Frontal cortex (tissue), 4 donors: ENCODE measurements at places on chromosomes 6 and 20. TPM values are rescaled to one million over a fixed set of nuclear protein-coding genes. Genes with fewer than 3 reads are reported as not detected.

- no peak for DNase-seq
Measured at GRCh38 chr6:37679539-37680476, 17.9 kb downstream of the MDGA1 start.

DNA sequence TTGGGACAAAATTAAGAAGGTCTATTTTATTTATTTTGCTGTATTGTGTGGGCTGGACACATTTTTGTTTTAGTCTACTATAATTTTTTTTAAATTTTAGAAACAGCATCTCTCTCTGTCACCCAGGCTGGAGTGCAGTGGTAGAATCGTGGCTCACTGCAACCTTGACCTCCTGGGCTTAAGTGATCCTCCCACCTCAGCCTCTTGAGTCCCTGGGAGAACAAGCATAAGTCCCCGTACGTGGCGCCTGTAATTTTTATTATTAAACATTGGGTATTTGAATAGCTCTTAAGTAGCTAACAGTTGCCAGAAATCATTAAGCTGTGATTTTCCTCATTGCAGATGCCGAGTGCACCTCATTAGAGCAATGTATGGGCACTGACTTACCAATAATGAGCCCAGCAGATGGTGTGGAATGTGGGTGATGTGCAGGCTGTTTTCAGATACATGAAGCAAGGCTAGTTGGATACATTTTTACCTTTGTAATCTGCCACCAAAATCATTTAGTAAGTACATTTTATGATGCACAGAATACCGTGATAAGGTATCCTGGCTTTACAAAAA lies 10.3 kb upstream of the MAS1 start:
- no peak for DNase-seq

- no peak for DNase-seq
Measured at GRCh38 chr6:9732056-9732455, 682.8 kb downstream of the TFAP2A start.

DNA sequence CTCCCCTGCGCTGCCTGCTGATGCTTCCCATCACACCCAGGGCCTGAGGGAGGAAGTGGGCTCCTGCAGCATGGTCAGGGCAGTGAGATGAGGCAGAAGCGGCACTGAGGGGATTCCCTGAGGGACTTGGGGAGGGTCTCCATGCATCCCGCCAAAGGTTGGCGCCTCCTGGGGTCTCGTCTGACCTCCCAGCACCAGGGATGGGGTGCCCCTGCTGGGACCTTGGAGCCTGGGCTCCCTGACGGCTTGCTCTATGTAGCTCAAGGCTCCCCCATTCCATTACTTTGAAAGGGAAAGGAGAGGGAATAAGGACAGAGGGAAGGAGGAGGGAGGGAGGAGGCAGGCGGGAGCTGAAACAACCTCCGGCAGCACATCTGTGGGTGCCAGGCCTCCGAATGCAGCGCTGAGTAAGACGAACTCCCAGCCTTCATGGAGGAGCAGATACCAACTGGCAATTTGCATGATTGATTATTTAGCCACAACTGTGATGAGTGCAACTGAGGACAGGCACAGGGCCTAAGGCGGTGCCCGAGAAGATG lies 259.3 kb downstream of the ERMARD start:
- DNase-seq: no peak

GRCh38 chr20:35018590-35019371 lies 63.1 kb downstream of the MYH7B start:
- DNase-seq: no peak

DNA sequence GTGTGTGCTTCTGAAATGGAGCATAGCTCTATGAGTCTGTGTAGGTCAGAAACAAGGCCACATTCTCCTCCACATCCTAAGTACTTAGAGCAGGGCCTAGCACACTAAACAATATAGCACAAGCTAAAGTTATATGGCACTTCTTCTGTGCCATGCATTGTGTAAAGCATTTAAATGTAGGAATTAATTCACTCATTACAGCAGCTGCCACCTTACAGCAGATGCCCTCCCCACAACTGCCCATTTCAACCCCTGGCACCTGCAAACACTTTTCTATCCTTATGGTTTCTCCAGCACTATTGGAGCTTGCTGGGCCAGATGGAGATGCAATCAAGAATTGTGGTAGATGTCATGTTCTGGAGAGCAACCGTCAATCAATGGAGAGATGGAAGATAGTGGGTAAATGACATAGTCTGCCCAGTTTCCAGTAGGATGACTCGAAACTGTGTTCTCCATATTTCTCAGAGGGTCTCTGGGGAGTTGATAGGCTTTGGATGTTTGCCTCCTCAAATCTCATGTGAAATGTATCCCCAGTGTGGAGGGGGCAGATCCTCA lies 373.7 kb downstream of the DOK5 start:
- DNase-seq: no peak

DNA sequence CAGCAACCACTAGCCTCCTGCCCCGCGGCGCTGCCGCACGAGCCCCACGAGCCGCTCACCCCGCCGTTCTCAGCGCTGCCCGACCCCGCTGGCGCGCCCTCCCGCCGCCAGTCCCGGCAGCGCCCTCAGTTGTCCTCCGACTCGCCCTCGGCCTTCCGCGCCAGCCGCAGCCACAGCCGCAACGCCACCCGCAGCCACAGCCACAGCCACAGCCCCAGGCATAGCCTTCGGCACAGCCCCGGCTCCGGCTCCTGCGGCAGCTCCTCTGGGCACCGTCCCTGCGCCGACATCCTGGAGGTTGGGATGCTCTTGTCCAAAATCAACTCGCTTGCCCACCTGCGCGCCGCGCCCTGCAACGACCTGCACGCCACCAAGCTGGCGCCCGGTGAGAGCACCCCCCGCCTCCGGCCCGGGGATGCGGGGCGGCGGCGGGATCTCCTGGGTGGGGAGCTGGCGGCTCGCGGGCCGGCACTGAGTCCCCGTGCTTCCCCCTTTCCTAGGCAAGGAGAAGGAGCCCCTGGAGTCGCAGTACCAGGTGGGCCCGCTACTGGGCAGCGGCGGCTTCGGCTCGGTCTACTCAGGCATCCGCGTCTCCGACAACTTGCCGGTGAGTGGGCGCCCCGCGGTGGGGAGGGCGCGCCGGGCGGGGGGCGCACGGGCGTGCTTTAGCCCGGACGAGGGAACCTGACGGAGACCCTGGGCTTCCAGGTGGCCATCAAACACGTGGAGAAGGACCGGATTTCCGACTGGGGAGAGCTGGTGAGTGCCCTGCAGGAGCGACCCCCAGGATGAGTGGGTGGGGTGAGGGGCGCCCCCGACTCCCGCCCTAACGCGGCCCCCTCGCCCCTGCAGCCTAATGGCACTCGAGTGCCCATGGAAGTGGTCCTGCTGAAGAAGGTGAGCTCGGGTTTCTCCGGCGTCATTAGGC lies 585 bp downstream of the PIM1 start:
- peak; percentile 48 for DNase-seq

GRCh38 chr6:141117874-141118273 lies 1014.9 kb upstream of the GJE1 start:
- DNase-seq: no peak

DNA sequence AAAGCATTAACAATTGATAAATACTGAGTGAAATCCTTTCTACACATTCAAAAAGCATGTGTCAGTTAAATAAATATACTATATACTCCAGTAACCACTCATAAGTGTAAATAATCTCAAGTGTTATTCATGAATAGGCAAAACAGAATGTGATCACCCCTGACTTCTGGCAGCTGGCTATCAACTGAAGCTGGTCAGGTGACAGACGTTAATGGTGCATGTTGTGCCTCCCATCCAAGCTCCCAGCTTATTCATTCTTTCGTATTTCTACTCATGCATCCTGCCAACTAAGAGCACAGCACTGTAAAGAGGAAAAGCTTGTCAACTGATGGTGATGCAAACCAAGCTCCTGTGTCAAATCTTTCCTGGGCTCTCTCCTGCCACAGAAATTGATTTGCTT lies 7.7 kb downstream of the PSMB1 start:
- DNase-seq: no peak

GRCh38 chr6:143746202-143747119 lies 68.7 kb downstream of the PHACTR2 start:
- no peak for DNase-seq

GRCh38 chr6:2952557-2953095 lies 18.7 kb downstream of the SERPINB6 start:
- DNase-seq: no peak

GRCh38 chr6:45378334-45378926 lies 696 bp upstream of the SUPT3H start:
- DNase-seq: no peak

GRCh38 chr6:38320358-38320757 lies 319.4 kb downstream of the BTBD9 start:
- no peak for DNase-seq

- no peak for DNase-seq
Measured at GRCh38 chr6:125884634-125885371, 71.8 kb upstream of the HINT3 start.

DNA sequence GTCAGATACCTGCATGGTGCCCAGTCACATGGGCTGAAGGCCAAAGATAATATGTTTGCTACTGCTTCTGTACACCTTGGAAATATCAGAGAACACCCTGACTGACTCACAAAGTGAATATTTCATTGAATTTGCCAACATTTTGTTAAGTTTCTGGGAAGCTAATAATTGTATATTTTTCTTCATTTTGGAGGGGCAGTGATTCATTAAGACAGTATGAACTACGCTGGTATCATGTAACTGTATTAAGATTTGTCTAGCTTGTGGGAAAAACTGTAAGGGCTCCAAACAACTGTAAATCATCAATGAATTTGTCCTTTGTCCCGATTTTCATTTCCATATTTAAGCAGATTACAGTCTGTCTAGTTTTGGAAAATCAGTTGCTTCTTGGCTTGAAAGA lies 102.3 kb upstream of the CCN2 start:
- DNase-seq: no peak

DNA sequence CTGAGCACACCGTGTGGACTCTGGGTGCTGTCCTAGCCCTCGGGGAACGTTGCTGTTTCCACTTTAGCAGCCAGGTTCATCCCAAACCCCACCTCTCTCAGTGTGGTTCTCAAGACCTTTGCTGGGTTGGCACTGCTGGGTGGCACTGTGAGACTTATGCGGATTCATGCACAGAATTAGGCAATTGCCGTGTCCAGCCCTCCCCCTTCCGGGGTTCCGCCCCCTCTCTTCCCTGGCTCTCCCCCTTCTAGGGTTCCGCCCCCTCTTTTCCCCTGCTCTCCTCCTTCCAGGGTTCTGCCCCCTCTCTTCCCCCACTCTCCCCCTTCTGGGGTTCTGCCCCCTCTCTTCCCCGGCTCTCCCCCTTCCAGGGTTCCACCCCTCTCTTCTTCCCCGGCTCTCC lies 39.8 kb upstream of the SLCO4A1 start:
- DNase-seq: no peak

- no peak for DNase-seq
Measured at GRCh38 chr6:50093116-50093937, 43.6 kb upstream of the DEFB112 start.

DNA sequence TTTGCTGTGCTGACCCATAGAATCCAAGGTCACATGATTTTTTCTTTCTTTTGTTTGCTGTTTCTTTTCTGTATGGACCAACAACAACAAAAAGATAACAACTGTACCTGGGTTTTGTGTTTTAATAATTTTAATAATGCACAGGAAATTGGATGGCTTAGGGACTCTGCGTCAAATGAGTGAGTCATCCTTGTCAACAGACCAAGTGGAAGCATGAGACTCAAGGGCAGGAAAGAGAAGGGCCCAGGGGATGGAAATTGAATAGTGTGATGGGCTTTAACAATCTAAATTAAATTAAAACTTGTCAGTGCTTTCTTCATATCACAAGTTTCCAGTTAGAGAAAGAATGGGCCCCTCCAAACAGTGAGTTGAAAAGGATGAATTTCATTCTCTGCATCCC lies 413.0 kb downstream of the PREX1 start:
- no peak for DNase-seq

DNA sequence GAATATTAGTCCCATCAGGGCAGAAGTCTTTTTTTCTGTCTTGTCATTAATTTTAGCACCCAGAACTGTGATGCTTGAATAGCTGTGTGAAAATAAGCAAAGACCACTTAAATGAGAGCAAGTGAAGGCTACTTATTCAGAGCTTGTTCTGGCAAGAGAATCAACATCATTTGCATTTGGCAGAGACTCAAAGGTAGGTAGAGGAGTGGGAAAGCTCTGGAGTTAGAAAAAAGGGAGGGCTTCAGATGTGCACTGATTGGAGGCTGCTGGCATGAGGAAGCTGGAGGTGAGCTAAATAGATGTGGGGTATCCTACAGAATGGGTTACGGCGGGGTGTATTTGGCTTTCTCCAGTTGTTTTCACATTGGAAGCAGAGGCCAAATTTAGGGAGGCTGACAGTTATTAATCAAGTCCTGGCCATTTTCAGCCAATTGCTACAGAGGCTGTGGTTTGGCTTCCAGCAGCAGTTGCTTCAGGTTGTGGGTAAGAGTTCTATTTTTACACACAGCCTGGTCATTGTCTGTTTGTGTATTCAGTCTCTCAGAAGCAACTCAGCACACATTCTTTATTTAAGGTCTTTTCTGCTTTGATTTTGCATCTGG lies 254.3 kb downstream of the BTBD3 start:
- no peak for DNase-seq

DNA sequence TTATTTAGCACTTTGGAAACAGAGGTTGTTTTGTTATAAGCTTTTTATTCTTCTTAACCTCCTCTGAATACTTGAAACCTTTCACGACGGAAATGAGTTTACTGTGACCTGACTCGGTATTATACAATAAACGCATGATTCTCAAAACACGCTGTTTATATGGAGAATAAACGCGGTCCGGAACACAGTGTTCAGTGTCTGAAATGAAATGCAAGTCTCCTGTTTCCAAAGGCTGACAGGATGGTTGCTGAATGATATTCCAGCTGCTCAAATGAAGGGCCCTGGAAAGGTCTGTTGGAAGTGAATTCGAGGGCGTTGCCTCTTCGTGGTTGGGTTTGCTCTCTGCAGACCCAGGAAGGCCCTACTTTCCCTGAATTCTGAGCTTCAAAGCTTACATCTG lies 83.4 kb downstream of the RSPH3 start:
- no peak for DNase-seq

DNA sequence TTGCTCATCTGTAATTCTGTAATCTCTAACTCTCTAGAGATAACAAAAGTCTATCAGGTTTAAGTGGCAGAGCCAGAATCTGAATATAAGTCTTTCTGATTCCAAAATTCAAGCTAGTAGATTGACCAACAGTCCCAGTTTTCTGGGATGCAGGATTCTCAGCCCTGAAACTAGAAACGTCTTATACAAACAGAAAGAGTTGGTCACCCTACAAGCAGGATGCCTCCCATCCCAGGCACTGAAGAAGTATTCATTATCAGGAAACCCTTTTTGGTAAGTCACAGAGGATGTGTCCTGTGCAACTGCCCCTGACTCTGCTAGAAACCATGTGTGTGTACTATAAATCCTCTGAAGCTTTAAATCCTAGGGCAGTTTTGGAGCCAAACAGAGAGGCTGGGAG lies 135.0 kb downstream of the CARMIL1 start:
- DNase-seq: no peak

GRCh38 chr20:38245753-38246152 lies 14.8 kb downstream of the KIAA1755 start:
- DNase-seq: no peak

Gene BANF2
- total RNA-seq: not detected

Gene GMEB2
- total RNA-seq: 6.1 TPM

Gene SNHG17
- total RNA-seq: 4.5 TPM

Gene CDSN
- total RNA-seq: not detected

Gene SULF2
- 18.8 TPM for total RNA-seq

Gene THBD
- 1.2 TPM for total RNA-seq

Gene RUNX2
- 0.41 TPM for total RNA-seq

Gene ULBP2
- 5.3 TPM for total RNA-seq

Gene BNIP5
- under 0.01 TPM for total RNA-seq

Gene PNPLA1
- total RNA-seq: not detected
